ENCODE measurements at places on chromosomes 5 and 9.

DNA sequence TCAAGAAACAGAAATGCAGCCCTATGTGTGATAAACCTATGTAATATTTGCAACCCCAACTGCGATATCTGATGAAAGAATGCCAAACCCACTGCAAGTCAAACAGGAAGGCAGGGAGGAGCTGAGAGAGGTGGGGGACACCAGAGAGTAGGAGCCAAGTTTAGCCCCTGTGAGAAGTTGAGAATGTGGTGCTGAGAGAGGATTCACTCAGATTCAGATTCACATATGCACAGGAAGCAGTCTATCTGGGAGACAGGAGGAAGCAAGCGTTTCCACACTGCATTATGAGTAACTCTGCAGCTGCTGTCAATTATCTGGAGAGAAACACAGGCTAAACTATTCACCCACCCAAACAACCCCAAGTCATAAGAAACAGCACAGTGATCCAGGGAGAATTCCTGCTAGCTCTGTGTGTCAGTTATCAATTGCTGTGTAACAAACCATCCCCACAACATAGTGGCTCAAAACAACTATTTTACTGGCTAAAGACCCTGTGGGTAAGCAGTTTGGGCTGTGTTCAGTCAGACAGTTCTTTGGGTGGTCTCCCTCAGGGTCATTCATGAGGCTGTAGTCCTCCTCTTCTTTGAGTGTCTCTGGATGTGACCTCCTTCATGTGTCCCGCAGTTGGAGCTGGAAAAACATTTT lies 161.9 kb upstream of the RAI14 start:
- no peak for DNase-seq

GRCh38 chr9:95296761-95297160 lies 20.7 kb downstream of the FANCC start:
- no peak for DNase-seq

GRCh38 chr9:16387382-16387781 lies 483.1 kb downstream of the BNC2 start:
- DNase-seq = no peak

DNA sequence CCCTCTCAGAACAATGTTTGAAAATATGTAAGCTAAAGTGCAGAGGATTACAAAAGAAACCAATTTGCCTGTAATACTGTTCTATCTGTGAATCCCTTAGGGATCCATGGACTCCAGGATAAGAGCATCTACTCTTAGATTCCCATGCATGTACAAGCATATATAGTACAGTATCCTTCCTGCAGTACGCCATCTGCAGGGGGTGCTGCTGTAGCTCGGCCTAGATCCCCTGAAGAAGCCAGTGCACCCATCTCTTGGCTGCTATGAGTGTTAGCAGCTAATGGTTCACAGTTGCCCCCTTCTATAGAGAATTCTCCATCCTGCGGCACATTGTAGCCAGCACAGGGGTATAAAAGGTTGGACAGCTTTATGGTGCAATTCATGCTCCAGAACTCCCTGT lies 61.8 kb upstream of the SLC30A5 start:
- no peak for DNase-seq

DNA sequence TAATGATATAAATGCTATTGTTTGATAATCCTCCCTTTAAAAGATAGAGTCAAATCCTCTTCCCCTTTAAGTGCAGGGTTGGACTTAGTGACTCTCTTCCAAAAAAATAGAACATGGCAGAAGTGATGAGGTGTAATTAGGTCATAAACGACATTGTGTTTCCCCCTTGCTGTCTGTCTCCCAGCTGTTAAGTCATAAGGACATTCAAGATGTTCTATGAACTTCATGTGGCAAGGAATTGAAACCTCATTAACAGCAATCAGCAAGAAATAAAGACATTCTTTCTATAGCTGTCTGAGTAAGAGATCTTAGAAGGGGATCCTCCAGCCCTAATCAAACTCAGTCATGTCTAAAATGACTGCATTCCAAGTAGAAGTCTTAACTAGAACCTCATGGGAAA lies 3.3 kb upstream of the SLC25A46 start:
- DNase-seq = no peak

DNA sequence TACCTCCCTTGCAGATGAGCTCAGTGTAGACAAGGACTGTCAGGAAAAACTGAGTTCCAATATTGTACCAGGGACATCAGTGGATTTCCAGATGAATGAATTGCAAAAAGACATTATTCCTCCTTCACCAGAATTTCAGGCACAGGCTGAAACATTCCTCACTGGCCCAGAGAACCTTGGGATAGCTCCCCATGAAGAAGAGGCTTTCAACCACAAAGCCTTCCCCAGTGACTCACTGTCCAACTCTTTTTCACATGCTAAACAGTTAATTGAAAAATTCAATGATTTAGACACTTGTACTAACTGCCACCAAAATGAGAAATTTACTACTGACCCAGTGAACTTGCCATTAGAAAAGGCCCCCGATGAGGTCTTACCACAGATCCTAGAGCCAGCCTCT lies 144.5 kb downstream of the UNC13B start:
- DNase-seq = no peak

GRCh38 chr9:81335879-81336421 lies 353.4 kb downstream of the TLE1 start:
- no peak for DNase-seq

DNA sequence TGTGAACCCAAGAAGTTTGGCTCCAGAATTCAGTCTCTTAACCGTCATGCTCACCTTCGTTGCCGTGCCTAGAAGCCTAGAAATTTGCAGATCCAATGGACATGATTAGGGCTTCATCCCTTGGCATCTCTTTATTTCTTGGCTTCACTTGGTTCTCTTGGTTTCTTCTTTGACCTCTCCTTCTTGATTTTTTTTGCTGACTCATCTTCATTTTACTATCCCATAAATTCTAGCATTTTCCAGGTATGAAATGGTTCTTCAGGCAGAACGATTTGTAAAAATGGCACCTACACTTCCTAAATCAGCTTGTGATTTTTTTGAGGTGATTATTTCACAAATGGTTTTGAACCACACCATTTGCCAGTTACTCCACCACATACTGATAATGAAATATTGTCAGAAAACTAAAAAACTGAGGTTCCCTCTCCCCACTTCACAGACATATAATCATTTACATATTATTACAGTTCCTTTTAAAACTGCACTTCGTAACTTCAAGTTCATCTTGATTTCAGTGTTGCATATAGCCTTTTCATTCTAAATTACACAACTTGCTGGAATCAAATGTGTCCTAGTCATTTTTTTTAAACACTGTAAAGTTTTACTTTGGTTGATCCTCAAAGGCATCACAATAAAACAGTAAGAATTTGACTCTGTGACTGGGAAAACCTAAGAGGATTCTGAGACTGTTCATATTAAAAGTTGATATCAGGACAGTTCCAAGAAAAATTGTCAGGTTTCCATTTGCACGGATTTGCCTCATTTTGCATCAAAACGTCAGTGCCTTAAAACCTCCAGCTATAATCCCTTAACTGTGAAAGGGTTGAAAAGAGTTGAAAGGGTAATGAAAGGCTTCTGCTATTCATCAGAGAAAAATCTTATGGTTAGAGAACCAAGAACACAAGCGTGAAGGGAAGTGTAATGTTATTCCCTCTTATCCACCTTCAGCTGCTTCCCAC lies 8.9 kb upstream of the NREP start:
- DNase-seq = no peak

DNA sequence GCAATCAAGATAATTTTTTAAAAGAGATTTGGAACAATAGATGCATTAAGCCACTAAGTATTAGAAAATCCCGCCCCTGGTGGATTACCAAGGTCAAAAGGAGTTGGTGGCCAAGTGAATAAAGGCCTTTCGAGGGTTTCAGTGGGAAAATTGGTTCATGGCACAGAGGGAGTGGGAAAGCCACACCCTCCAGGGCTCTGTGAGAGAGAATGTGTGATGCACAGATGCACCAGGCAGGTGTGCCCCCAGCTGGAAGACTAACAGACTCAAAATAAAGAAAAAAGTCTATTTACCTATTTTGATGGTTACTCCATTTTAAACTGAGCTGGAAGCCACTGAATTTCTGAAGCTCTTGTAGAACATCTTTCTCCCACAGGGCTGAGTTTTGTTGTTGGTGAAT lies 278.0 kb downstream of the DRD1 start:
- DNase-seq = no peak
